Chondrocyte (in vitro differentiated cells): ENCODE measurements at places on chromosomes 7 and 10. TPM values are rescaled to one million over a fixed set of nuclear protein-coding genes. Genes with fewer than 3 reads are reported as not detected.

GRCh38 chr10:10110844-10111490, 906.7 kb upstream of the CELF2 start:
- no peaks in the 10 kb centered on the region for H3K27me3 ChIP-seq
- H3K4me1 ChIP-seq, result no peaks in the 10 kb centered on the region
- no peaks in the 10 kb centered on the region for H3K36me3 ChIP-seq
- DNase-seq, result no peak
- no peak overlapping the region for H3K4me3 ChIP-seq

- DNase-seq, result no peak
- no peaks in the 10 kb centered on the region for H3K27me3 ChIP-seq
- H3K4me3 ChIP-seq, result no peak overlapping the region
- H3K4me1 ChIP-seq, result peaks cover 17% of the 10 kb centered on the region
Measured at GRCh38 chr10:96507044-96507443, 6.7 kb downstream of the TLL2 start.

DNA sequence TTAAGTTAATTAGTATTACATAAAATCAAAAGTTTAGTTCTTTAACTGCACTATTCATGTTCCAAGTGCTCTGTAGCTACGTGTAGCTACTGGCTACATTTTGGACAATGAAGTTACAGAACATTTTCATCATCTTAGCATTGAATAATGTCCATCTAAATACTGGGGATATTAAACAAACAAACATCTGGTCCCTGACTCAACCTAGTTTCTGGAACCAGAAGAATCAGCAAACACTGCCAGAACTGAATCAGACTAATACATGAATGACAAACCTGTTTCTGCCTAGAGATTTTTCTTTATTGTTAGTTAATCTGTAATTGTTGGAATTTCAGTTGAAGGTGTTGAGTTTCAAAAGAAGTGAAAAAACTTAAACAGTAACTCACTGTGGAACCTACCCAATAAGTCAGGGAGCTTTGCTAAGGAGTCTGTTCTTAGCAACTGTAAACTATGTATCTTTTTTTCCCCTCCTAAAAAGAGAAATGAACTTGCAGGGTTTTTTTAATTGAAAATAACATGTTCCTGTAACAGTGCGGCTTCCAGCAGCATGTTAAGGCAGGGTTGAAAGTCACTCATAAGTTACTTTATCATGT, 58.3 kb downstream of the CDK13 start:
- H3K4me1 ChIP-seq, result peaks cover 24% of the 10 kb centered on the region
- no peak for DNase-seq
- H3K36me3 ChIP-seq, result peaks cover 7% of the 10 kb centered on the region

DNA sequence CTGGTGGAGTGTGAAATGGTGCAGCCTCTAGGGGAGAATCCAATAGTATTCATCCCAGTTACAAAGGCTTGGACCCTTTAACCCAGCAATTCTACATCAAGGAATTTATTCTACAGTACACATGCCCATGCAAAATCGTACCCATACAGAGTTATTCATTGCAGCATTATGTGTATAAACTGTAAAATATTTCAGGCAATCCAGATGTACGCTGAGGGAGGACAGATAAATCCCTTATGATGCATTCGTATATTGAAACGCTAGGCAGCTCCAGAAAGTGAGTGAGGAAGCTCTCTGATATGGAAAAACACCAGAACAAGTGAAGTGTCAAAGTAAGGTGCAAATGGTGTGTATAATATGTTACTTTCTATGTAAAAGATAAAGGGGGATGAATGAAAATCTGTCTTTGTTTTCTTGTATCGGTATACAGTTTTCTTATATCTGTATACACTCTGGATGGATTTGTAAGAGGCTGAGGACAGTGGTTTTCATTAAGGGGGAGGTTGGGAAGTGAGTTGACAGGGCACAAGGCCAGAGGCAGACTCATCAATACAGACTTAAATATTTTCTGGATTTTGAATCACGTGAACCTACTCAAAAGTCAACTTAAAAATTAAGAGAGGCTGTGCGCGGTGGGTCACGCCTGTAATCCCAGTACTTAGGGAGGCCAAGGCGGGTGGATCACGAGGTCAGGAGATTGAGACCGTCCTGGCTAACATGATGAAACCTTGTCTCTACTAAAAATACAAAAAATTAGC, 17.1 kb downstream of the VWA2 start:
- peaks cover 8% of the 10 kb centered on the region for H3K27me3 ChIP-seq
- DNase-seq, result no peak
- no peak overlapping the region for H3K4me3 ChIP-seq
- H3K36me3 ChIP-seq, result peaks cover 1% of the 10 kb centered on the region
- H3K4me1 ChIP-seq, result peaks cover 3% of the 10 kb centered on the region

- no peaks in the 10 kb centered on the region for H3K4me1 ChIP-seq
- no peak overlapping the region for H3K27ac ChIP-seq
- H3K36me3 ChIP-seq, result peaks cover 2% of the 10 kb centered on the region
- no peak for DNase-seq
- H3K27me3 ChIP-seq, result no peaks in the 10 kb centered on the region
- no peak overlapping the region for H3K4me3 ChIP-seq
Measured at GRCh38 chr7:133623721-133624120, 370.8 kb downstream of the EXOC4 start.

- H3K4me1 ChIP-seq, result peaks cover 15% of the 10 kb centered on the region
- H3K4me3 ChIP-seq, result no peak overlapping the region
- H3K27ac ChIP-seq, result peak overlapping the region; percentile 62
- DNase-seq, result no peak
Measured at GRCh38 chr10:121702351-121703320, 104.4 kb upstream of the FGFR2 start.

GRCh38 chr7:117669818-117670217, 190.0 kb downstream of the CFTR start:
- no peak overlapping the region for H3K27ac ChIP-seq
- no peak for DNase-seq
- H3K4me1 ChIP-seq, result peaks cover 2% of the 10 kb centered on the region
- H3K27me3 ChIP-seq, result peaks cover 3% of the 10 kb centered on the region

DNA sequence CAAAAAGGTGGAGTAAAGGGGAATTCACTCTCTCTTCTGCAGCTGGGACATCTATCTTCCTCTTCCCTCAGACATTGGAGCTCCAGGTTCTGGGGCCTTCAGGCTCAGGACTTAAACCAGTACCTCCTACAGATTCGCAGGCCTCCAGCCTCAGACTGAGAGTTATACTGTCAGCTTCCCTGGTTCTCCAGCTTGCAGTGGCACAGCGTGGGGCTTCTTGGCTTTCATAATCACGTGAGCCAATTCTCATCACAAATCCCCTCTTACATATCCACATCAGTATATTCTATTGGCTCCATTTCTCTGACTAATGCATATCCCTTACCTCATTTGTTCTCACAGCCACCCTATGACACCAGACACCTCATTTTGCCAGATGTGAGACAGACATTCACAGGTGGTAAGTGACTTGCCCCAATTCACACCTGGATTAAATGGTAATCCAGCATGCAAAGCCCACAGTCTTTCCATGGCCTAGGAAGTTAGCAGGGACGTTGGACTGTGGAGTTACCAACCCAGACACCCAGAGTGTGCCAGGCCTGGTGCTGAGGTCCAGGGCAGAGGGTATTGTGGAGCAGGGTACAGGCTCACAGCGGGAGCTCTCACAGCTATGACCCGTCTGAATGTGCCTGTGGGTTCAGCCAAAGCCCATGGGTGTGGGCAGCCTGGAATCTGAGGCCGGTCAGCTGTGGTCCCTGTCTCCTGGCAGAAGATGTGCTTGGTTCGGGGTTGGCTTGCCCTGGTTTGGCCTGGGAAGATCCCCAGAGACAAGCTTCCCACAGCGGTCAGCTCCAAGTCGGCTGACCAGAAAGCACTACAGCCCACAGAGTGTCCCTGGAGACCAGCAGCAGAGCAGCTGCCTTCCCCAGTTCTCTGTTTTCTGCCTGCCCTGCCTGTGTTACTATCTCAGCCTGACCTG, 18.4 kb upstream of the ZCCHC24 start:
- H3K4me3 ChIP-seq, result no peak overlapping the region
- peaks cover 16% of the 10 kb centered on the region for H3K4me1 ChIP-seq
- no peaks in the 10 kb centered on the region for H3K36me3 ChIP-seq
- no peak for DNase-seq
- no peak overlapping the region for H3K27ac ChIP-seq

- DNase-seq, result no peak
- no peak overlapping the region for H3K27ac ChIP-seq
- H3K4me3 ChIP-seq, result no peak overlapping the region
- peaks cover 18% of the 10 kb centered on the region for H3K4me1 ChIP-seq
- peaks cover 5% of the 10 kb centered on the region for H3K36me3 ChIP-seq
- peaks cover 5% of the 10 kb centered on the region for H3K27me3 ChIP-seq
Measured at GRCh38 chr10:1249142-1249920, 193.1 kb downstream of the WDR37 start.

GRCh38 chr10:62335326-62335725, 38.8 kb upstream of the ZNF365 start:
- no peaks in the 10 kb centered on the region for H3K4me1 ChIP-seq
- H3K27me3 ChIP-seq, result peaks cover 3% of the 10 kb centered on the region

DNA sequence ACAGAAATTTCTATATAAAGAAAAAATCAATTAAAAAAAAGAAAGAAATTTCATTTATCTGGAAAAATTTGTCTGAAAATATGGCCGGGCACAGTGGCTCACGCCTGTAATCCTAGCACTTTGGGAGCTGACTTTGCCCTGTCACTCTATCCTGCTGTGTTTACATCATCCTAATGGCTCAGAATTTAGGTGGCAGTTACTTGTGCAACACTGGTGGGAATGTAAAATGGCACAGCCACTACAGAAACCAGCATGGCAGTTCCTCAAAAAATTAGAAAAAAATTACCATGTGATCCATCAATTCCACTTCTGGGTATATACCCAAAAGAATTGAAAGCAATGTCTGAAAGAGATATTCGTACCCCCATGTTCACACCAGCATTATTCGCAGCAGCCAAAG, 405.2 kb upstream of the AUTS2 start:
- no peaks in the 10 kb centered on the region for H3K27me3 ChIP-seq
- no peaks in the 10 kb centered on the region for H3K36me3 ChIP-seq
- no peak for DNase-seq
- peaks cover 3% of the 10 kb centered on the region for H3K4me1 ChIP-seq
- no peak overlapping the region for H3K27ac ChIP-seq

- H3K27me3 ChIP-seq, result peaks cover 7% of the 10 kb centered on the region
- peaks cover 28% of the 10 kb centered on the region for H3K4me1 ChIP-seq
- no peak overlapping the region for H3K27ac ChIP-seq
- DNase-seq, result no peak
- H3K4me3 ChIP-seq, result no peak overlapping the region
Measured at GRCh38 chr10:86950349-86950748, 7.1 kb downstream of the MMRN2 start.

DNA sequence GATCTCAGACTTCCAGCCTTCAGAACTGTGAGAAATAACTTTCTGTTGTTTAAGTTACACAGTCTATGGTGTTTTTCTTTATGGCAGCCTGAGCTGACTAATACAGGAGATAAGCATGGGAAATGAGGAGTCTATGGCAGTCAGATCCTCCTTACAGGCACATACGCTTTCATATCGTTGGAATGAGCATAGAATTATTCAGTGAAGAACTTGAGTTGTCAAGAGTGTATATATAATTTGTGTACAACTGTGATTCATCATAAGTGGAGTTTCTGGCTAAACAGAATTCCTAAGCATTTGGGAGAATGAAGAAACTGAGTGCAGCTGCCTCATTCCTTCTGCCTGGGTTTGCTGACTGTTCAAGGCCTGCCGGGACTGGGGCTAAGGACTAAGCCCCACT, 516.7 kb downstream of the ADRA2A start:
- peaks cover 5% of the 10 kb centered on the region for H3K27me3 ChIP-seq
- no peaks in the 10 kb centered on the region for H3K4me1 ChIP-seq
- no peak overlapping the region for H3K27ac ChIP-seq
- no peak overlapping the region for H3K4me3 ChIP-seq
- DNase-seq, result no peak

DNA sequence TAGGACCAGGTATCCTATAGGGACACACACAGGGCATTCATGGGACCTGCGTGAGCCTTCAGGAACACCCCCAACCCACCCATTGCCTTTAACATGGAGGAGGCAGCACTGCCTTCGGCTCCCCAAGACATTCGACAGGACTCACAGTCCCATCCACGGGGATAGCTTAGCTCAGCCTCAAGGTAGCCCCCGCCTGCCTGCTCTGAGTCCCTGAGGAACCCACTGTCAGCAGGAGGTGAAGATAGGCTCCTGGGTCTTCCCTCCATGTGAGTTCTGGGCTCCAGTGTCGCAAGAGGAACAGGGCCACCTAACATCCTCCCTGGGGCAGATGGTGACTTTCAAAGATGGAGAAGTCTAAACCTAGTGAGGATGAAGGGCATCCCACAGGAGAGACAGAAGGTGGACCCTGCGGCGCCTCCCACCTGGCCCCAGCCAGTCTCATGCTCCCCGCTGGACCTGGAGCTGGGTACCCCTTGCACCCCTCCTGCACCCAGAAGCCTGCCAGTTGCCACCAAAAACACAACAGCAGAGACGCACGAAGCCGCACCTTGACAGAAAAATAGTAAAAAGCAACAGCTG, 4.9 kb upstream of the ADIRF start:
- H3K27me3 ChIP-seq, result no peaks in the 10 kb centered on the region
- H3K27ac ChIP-seq, result no peak overlapping the region
- no peak overlapping the region for H3K4me3 ChIP-seq
- H3K36me3 ChIP-seq, result no peaks in the 10 kb centered on the region

- H3K36me3 ChIP-seq, result peaks cover 1% of the 10 kb centered on the region
- no peak overlapping the region for H3K4me3 ChIP-seq
- DNase-seq, result no peak
- peaks cover 70% of the 10 kb centered on the region for H3K4me1 ChIP-seq
- H3K27me3 ChIP-seq, result no peaks in the 10 kb centered on the region
Measured at GRCh38 chr7:35805876-35806275, 5.0 kb downstream of the SEPTIN7 start.

Gene SPOCK2
- total RNA-seq, result 0.32 to 1.4 TPM (median 0.80 TPM) in 3 replicates

Gene CDC14C
- not detected in 3 replicates for total RNA-seq

Gene AZGP1
- not detected in 3 replicates for total RNA-seq

Gene ADK
- 29.6 to 44.8 TPM (median 31.9 TPM) in 3 replicates for total RNA-seq

Gene TAS2R5
- total RNA-seq, result 0.62 to 1.5 TPM (median 0.72 TPM) in 3 replicates

Gene HOGA1
- total RNA-seq, result 0.12 TPM in 1 of 3 replicates, not detected in the others

Gene GCK
- 0.31 to 0.44 TPM (median 0.37 TPM) in 3 replicates for total RNA-seq
